Pulmonary artery endothelial cell (primary cell): ENCODE measurements at places on chromosomes 6 and 20.

- no peak for DNase-seq
Observed at GRCh38 chr20:45211569-45212474, 5.0 kb downstream of the SEMG1 start.

DNA sequence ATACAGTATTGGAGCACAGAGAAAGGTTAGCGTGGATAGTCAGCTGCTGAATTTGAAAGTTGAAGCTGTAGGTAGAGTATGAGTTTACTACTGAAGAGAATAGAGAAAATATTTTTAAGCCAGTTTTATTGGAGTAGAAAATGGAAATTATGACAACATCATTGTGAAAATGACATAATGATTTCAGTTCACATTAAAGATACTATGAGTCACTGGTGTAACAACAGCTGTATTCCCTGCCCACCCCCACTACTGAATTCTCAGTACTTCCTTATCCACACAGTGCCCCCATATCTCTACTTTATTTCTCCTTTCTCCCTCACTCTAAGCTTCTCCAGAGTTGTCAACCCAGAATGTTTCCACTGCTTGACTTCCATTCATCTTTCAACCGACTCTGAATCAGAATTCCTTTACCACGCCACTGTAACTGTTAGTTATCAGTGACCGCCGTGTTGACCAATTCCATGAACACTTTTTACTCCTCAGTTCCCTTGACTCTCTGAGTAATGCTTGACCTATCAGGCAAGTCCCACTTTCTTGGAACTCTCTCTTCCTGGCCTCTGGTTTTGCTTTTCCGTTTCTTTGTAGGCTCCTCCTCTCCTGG is 139.6 kb downstream of the AIG1 start:
- DNase-seq, result no peak

- no peak for DNase-seq
Observed at GRCh38 chr20:64100946-64101688, 6.2 kb downstream of the NPBWR2 start.

DNA sequence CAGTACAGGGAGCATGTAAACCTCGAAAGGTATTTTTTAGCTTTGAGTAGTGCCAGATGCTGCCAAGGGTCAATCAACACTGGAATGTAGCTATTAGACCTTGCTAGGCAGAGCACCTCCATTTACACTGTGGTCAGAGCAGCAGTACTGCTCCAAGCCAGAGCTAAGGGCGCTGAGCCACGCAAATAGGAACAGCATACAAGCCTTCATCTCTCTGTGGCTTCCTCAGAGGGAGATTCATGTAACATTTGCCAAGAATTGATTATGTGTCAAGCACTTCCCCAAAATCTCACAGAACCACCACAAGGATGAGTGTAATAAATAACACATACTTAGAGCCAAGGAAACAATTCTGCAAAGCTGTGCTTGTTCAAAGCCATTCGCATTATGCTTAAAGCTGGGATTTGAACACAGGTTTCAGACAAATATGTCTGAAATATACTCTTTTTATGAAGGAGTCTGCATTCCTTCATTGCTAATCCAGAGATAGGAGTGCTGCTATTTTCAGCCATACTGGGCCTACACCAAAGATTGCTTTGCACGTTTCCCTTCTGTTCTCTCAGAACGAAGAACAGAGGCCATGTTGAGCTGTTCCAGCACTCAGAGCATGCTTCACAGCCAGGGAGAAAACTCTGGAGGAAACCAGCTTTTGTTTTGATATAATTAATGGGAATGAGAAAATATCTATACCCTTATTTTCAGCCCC is 97.7 kb downstream of the SLC16A10 start:
- DNase-seq, result no peak

- no peak for DNase-seq
Observed at GRCh38 chr20:60107621-60108390, 149.6 kb downstream of the CDH26 start.

DNA sequence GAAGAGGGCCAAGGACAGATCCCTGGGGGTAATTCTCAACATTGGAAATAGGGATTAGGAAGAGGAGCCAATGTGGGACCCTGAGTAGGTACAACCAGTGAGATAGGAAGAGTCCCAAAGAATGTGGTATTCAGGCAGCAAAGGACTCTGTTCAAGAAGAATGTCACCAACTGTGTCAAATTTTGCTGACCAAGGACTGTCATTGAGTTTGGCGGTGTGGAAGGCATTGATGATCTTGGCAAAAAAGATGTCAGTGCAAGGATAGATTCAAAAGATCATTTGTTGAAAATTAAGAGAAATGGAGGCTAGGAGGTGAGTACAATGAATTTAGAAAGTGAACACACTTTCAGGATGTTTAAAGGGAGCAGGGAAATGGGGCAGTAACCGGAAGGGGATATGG is 82.4 kb upstream of the SUPT3H start:
- DNase-seq, result no peak

GRCh38 chr6:129634411-129635230 is 75.4 kb downstream of the ARHGAP18 start:
- DNase-seq, result no peak

GRCh38 chr20:17841751-17842215 is 126.8 kb downstream of the SNX5 start:
- no peak for DNase-seq

DNA sequence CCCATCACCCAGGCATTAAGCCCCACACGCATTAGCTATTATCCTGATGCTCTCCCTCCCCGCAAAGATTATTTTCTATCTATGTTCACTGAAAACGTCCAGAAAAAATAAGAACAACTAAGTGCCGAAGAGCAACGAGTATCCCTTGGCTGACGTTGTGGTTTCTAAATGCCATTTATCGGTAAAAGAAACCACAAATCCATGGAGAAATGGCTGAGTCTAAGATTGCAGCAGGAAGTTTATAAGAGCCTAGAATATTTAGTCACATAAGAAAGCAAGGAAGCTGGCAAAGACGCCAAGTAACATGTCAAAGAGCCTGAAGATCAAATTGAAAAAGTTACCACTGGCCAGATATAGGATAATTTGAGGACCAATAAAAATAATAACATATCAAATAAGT is 18.1 kb upstream of the NOX3 start:
- DNase-seq, result no peak

GRCh38 chr6:51738614-51739013 is 348.8 kb downstream of the PKHD1 start:
- no peak for DNase-seq

DNA sequence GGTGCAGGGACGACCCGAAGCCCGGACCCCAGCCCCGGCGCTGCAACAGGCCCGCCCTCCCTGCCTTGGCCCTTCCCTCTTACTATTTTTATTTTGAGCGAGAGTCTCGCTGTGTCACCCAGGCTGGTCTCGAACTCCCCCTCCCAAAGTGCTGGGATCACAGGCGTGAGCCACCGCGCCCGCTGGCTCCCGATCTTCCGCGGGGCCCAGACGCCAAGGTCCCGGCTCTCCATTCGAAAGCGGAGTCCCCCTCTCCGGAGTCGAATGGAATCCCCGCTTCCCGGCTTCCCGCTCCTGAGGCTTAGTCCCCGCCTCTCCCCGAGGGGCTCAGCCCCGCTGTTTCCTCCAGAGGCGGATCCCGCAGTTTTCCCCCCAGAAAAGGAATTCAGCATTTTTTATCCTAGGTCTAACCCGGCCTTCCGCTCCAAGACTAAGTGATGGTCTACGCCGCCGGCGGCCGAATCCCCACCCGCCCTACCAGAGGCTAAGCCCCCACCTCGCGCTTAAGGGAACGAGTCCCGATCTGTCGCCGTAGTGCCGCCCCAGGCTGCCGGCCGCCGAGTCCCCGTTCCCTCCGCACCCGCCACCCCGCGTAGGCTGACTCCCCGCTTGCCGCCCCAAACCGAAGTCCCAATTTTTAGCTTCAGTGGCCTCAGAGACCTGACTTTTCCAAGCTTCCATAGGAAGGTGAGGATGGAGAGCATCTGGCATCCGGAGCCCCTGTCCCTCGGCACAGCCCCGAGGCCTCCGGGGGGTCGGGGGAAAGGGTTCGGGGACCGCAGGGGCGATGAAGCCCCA is 11.5 kb upstream of the TMC2 start:
- no peak for DNase-seq

DNA sequence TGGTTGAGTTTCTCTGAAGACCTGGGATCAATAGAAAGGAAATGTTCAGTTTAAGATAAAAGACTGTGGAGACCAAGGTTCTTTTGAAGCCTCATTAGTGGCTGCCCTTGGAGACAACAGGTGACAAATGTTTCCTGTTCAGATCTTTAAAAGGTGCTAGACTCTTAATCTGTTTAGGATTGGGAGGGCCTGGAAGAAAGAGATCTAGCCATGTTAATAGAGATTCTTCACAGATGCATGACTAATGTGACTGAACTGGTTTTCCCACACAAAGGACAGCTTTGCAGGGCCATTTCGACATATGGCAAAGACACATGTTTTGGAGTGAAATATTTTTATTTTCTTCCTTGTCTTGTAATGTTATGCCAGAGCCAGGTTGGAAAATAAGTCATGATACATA is 82.2 kb downstream of the WDR27 start:
- no peak for DNase-seq

DNA sequence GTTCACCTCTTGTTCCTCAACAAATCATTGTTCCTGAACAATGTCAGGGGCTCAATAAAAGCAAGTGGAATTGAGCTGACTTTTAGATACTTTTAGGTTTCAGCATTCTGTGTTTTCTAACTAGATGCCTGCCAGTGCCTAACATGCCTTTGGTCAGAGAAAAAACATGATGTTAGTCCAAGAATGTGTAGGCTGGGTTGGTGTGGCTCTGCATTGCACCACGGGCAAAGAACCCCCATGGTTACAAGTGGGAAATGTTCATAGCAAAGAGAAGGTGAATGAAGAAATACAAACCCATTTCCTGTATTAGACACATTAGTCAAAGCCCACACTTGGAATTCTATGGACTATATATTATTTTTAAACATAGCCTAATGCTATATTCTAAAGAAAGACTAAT is 193.3 kb downstream of the TMEM200A start:
- DNase-seq, result no peak

DNA sequence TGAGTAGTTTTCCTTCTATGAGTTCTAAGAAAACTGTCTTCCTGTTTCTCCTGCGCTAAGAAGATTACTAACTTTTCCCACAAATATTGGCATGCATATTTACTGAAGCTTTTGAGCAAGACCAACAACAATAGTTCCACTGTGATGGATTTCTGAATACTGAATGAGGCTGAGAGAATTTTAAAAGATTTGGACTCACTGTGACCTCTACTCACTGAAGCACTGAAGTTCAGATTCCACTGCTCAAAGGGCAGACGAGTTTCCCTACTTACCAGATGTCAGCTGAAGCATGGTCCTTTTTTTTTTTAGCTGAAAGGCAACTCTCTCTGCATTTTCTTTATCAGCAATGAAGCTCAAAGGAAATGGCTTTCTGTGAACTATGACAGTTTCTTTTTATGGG is 718.5 kb downstream of the RFPL4B start:
- no peak for DNase-seq

GRCh38 chr6:151514000-151514730 is 20.3 kb downstream of the CCDC170 start:
- DNase-seq, result no peak
